Stimulated activated CD8-positive, alpha-beta memory T cell treated with anti-CD3 and anti-CD28 coated beads, Interleukin-4, amount 100 ng/mL, for 1 hour (primary cell): ENCODE measurements at places on chromosomes 12 and 14.

GRCh38 chr12:97022536-97023230 is 115.6 kb downstream of the NEDD1 start:
- DNase-seq = no peak

DNA sequence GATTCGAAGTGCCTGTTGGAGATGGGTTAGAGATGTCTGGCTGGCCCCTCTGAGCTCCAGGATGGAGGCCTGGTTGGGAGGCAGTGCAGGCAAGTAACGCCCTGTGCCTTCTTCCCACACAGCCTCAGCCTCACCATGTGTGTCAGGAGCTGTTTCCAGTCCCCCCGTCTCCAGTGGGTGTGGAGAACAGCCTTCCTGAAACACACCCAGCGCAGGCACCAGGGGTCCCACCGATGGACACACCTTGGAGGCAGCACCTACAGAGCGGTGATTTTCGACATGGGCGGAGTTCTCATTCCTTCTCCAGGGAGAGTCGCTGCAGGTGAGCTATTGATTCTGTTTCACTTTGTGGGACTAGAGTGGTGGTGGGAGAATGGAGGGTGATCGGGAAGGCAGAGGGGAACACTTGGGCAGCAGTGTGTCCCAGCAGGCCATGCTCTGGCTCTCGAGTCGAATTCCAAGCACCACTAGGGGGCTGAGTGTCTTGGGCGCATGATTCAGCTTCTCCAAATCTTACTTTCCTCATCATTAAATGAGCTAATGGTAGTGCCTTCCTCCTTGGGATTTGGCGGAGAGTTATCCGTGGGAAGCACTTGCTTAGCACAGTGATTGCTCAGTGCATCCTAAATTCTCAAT is 6.8 kb downstream of the ACAD10 start:
- no peak for DNase-seq

DNA sequence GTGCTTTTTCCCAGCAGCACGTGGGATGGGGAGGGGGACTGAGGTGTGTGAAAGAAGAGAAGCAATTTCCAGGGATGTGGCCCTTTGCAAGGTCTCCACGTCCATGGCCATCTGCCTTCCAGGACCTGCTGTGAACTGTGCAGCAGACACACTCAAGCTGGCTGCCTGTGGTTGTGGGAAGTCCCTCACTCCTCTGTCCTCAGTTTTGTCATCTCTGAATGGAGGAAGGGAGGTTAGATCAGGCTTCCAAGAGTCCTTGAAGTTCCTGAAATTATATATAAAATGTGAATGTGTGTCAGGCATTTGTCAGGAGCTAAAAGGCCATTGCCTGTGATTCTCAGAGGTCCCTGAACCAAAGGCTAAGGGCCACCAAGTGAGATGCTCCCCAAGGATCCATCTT is 328.2 kb downstream of the CACNA1C start:
- DNase-seq = no peak

- no peak for DNase-seq
Measured at GRCh38 chr14:90592655-90593054, 195.8 kb downstream of the CALM1 start.
